Stomach (tissue), 19 donors: ENCODE measurements at places on chromosomes 2 and 18.

DNA sequence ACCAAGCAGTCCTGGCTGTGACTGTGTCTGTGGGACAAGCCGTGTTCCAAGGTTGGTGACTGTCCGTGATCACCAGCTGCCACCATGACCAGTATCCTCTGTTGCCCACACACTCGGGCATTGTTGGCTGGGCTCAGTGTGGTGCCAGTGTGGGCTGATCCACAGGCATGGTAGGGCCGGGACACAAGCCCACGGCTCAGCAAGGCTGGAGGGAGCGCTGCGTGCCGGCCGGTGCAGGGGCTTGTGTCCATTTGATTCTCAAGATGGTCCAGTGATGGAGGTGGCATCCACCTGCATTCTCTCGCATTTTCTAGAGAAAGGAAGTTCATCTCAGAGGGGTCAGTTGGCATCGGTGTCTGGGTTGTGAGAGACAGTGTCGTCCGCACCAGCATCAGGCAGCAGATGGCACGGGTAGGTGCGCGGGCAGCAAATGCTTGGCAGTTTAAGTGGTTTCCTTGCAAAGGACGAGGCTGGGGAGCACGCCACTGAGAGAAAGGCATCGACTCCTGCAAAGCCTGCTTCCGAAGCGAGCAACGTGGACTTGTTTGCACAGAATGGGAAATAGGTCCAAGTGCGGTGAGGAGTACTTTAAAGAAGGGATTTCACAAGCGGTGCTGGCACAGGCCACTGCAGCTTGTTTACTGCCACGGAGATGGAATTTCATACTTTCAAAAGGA lies 20.9 kb downstream of the TWIST2 start:
- DNase-seq, result no peak

GRCh38 chr2:222399038-222399783 lies 25.1 kb upstream of the SGPP2 start:
- DNase-seq, result peak; percentile 51

DNA sequence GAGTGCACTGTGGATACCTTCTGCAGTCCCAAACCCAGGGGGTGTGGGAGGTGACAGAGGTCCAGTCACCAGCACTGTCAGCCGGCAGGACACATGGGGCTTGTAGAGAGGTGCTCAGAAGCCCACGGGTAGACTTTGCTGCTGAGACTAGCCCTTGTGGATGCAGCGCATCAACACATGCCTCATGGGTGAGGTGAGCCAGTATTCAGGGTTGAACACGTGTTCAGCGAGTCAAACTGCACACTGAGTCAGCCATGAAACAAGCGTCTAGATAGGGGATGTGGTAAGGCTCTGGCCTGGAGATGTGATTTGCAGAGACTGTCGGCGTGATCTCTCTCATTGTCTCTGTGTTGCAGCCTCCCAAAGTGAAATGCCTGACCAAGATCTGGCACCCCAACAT lies 35.8 kb upstream of the SCLY start:
- no peak for DNase-seq

- DNase-seq, result no peak
Observed at GRCh38 chr2:48116497-48116896, 210.2 kb upstream of the FBXO11 start.

GRCh38 chr2:67650291-67651133 lies 253.4 kb downstream of the ETAA1 start:
- DNase-seq, result peak; percentile 47
